Inflammatory macrophage treated with lipopolysaccharide for 1 hour (primary cell): ENCODE measurements at places on chromosomes 4 and X.

DNA sequence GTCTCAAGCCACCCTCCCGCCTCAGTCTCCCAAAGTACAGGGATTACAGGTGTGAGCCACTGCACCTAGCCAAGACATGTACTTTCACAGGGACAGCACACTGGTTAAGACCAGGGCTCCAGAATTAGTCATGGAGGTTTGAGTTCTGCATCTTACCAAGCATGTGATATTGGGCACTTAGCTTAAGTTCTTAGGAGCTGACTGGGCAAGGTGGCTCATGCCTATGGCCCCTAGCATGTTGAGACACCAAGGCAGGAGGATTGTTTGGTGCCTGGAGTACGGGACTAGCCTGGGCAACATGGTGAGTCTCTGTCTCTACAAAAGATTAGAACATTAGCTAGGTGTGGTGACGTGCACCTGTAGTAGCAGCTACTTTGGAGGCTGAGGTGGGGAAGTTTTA, 2.6 kb upstream of the TMEM192 start:
- DNase-seq: no peak

DNA sequence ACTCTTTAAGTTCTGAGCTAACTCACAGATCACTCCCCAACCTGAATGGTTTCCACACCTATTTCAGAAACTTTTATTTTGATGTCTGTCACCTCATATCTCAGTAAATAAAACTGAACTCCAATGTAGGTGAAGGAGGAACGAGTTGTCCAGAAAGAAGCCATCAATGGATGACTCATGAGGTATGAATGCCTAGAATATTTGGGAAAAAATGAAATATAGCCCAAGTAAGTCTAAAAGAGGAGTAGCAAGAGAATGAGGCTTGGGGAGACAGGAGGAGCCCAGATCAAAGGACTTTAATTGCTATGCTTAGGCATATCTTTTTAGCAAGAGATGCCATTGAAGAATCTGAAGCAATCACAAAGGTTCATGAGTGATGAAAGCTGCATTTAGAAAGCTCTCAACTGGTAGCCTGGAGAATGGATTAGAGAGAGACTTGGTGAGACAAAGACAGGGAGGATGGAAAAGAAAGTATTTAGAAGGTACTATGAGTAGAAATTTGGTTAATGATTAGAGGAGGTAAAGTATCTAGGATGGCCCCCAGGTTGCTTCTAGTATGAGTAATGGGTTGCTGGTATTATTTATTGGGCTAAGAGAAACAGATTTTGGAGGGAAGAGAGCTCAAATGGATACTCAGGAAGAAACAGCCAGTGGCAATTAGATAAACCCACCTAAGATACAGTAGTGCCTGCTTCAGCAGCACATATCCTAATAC, 39.4 kb downstream of the NOCT start:
- no peak for DNase-seq

DNA sequence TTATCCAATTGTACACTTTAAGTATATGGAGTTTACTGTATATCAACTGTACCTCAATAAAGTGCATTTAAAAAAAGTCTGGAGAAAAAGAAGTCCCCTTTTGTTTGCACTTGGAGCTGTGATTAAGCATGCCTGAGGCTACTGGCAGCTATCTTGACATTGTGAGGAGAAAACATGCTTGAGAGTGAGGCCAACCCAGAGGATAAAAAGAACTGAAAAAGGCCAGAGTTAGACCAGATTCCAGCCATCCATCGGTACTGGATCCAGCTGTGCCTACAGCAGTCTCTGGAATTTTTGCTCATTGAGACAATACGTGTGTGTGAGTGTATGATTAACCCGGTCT, 57.4 kb downstream of the LGI2 start:
- DNase-seq: no peak

DNA sequence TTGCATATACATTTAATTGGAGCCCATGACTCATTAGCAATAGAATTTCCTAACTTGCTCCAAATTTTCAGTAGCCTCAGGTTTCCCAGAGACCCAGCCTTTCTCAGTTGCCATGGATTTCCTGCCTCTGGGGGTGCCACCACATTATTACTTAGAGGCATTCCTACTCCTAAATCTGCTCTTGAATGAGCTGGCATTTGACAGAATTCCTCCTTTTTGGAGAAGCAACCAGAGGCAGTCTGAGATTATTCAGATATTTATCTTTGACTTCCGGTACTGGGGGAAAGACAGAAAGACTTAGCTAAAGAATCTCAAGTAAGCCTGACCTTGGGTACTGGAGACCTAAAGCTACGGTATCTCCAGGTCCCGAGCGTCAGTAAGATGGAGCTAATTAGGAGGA, 76.3 kb downstream of the DCHS2 start:
- no peak for DNase-seq

- DNase-seq: peak; percentile 64
These were observed 166.7 kb downstream of the SH3KBP1 start for GRCh38 chrX:19720661-19721060.

GRCh38 chrX:105179644-105180043, 40.9 kb downstream of the TEX13A start:
- DNase-seq: no peak

GRCh38 chr4:130486186-130486585, 1390.2 kb downstream of the C4orf33 start:
- no peak for DNase-seq

DNA sequence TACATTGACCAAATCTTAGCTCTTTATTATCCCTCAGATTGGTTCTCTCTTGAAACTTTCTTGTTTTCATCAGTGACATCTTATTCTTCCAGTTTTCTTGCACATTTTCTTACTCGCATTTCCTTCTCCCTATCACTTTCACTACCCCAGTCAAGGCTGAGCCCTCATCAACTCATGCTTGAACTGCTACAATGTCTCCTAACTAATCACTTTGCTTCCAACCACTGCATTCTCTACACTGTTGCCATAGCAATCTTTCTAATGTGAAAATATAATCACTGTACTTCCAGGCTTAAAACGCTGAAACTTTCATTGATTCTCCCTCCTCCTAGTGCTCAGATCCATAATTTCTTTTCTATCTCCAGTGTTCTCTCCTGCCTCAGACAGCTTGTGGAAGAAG, 22.2 kb upstream of the LPAR4 start:
- DNase-seq: no peak

DNA sequence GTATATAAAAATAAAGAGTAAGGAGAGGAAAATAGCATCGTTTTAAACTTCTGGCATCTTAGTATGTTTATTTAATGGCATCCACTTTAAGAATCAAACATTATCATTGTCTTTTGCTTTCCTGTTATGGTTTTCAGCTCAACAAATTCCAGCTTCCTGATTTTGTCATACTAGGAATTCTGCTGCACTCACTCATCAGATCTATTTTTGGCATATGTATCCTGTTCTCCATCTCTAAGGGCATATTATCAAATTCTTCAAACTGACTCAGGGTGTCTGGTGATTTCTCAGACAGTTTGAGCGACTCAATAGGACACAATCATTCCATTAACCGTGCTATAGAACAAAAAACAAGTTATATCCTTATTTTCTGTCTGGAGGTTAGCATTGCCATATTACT, 248.5 kb upstream of the DIAPH2 start:
- no peak for DNase-seq

- no peak for DNase-seq
These were observed 109.7 kb upstream of the PNPLA4 start for GRCh38 chrX:8036914-8037313.

DNA sequence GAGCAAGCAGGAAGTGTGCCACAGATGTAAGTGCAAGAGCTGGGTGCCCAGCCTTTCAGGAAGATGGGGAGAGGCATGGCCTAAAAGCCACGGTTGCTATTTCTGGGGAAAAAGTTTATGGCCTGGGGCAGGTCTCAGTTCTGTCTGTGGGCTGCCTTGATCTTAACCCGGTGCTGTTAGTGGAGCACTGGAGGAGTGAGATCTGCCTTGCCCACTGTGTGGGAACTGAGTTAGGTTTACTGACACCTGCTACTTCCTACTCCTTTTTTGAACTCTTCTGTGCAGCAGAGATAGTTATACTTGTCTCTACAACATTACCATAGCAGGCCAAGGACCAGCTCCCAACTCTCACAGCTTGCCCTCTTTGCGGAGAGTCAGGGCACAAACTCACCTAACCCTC, 76.5 kb downstream of the ITM2A start:
- DNase-seq: no peak

GRCh38 chrX:79162076-79162475, 17.6 kb downstream of the GPR174 start:
- no peak for DNase-seq

- no peak for DNase-seq
These were observed 116.2 kb upstream of the KIT start for GRCh38 chr4:54541426-54542118.

DNA sequence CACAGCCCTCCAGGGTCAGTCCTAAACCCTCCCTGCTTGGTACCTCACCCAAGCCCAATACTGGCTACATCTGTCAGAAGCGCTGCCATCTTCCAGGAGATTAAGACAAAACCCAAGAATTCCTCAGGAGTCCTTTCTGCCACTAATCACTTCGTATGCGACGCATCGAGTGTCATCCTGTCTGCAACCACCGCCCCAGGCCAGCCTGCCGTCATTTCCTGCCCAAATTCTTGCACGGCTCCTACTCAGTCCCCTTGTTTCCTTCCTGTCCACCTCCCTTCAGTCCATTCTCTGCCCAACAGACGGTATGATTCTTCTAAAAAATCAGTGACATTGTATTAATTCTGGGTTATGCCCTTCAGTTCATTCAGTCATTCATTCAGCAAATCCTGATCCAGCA, 113.6 kb downstream of the NFKB1 start:
- no peak for DNase-seq

DNA sequence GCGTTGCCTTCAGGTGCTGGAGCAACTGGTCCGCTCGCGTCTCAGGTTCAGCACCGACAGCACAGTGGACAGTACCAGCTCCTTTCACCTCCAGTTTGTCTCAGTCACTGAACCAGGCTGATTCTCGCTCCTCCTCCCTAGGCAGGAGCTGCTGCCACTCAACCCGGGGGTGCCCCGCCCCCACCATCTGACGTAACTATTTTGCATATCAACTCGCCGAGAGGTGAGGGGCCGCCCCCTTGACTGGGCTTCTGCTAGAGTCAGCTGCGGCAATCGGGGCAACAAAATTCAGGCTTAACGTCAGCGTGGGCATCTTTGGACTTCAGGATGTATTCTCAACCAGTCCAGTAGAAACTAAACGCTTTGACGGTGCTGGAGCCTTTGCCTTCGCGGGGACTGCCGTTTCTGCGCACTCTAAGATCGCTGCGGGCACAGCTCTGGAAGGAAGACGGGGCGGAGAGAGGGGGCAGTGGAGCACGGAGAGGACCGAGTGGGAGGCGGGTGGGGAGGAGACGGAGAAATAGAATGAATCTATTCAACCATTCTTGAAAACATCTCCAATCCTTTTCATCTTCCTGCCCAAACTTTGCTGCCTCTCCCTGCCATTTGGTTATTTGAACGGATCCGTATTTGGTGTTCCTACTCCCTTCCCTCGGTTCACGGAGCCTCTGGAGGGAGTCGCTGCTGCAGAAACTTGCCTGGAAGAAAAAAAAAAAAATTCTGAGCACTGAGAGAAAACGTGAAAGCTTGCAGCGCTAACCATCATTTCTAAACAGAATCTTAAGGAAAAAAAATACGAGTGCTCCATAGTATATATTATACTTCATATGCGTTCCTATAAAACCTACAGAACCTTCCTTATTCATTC, at the start of gene FSTL5:
Gene FSTL5 (minus strand): TSS at position 109 of the 868 bp plus-strand sequence. CDS start 52,604 bp downstream, outside the sequence.
- DNase-seq: peak; percentile 25

DNA sequence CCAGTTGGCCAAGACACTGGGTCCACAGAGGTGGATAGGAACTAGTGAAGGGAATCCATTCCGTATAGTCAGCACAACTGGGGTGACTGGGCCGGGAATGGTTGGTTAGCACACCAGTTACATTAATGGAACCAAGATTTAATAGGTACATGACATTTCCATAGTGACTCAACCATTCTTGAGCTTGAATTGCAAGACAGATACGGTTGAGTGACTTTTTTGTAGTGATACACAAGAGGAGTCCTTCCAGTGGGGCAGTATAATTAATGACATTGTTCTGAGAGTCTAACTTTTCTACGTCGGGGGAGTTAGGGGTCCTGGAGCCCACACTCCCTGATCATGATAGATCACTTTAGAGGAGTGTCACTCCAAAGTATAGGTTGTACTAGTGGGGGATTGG, 211.6 kb upstream of the CXCL13 start:
- no peak for DNase-seq

- DNase-seq: peak; percentile 13
These were observed 2.0 kb downstream of the RAPGEF2 start for GRCh38 chr4:159104694-159105414.

GRCh38 chr4:6732441-6733357, 16.7 kb downstream of the BLOC1S4 start:
- peak; percentile 76 for DNase-seq

- DNase-seq: peak; percentile 0
These were observed 13.9 kb downstream of the PAGE2 start for GRCh38 chrX:55102754-55103153.

DNA sequence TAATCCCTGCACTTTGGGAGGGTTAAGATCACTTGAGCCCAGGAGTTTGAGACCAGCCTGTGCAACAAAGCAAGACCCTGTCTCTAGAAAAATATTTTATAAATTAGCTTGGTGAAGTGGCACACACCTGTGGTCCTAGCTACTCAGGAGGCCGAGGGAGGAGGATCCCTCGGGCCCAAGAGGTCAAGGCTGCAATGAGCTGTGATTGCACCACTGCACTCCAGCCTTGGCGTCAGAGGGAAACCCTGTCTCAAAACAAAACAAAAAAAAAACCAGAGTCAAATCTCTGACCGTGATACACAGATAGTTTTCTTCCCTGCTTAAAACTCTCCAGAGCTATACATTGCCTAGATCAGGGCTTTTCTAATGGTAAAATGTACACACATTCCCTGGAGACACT, 53.5 kb downstream of the CHST7 start:
- DNase-seq: no peak

DNA sequence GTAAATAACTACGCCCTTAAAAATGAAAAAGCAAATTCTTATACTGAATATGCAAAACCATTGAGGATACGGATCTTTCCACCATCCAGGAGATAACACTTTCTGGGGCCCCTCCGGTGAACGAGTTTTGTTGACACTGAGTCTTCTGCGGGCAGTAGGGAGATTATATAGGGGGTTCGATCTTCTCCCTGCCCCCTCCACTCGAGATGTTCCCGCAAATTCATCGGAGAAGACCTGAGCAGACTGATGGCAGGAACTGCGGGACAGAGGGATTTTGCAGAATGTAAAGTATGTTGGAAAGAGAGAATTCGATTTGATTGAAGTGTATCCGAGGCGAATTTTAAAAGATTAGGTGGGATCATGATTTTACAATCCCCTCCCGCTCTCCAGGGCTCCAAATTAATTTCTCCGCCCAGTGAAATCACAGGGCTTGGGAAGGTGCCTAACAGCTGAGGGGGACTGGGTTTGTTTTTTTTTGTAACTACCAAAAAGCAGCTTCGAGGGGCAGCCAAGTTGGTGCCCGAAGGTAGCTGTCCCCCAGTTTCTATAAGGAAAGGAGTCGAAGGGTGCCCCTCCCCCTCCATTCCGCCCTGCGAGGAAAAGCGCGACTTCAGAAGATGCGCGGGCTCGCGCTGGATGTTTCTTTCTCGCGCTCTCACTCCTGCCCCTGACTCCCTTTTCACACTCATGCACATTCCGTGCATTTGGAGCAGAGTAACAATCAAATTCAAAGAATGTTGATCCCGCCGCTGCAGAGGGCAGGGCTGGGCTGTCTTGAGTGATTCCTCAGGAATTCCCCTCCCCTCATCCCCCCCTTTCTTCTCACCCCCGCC, 1.2 kb downstream of the TMEM255A start:
- no peak for DNase-seq
